MG63 (cell line): ENCODE measurements at places on chromosomes 12 and 14. TPM values are rescaled to one million over a fixed set of nuclear protein-coding genes. Genes with fewer than 3 reads are reported as not detected.

DNA sequence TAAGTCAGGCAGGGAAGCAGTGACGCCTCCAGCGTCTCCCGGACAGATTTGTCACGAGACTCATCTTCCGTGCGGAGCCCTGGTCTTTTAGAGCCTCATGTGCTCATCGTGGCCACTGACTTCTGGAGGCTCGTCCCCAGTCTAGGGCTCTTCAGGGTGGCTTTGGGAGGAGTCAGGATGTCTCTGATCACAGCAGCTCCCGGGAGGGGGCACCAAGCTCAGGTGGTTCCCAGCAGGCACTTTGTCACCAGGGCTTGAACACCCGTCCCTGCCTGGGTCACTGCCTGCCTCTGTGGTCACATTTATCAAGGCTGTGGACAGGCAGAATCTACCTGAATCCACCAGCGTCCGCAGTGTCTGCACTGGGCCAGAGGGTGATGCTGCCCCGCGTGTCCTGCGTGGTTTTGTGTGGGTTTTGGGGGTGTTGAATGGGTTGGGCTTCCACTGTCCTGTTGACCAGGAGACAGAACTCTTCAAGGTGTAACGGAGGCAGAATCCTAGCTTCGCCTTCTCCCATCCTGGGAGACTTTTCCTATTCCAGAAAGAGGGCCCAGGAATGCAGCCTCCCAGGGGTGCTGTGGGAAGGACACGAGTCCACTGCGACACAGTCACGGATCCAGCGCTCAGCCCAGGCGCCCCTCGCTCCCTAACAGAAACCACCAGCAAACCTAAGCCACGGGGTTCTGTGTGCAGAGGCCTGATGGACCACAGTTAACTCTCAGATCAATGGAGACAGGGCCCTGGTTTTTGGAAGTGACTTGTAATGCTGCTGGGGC lies 132.3 kb downstream of the ADGRD1 start:
- no peak for DNase-seq

GRCh38 chr12:28258998-28259397 lies 68.7 kb downstream of the CCDC91 start:
- no peak for DNase-seq

GRCh38 chr12:30263434-30263833 lies 432.2 kb downstream of the IPO8 start:
- DNase-seq: no peak

DNA sequence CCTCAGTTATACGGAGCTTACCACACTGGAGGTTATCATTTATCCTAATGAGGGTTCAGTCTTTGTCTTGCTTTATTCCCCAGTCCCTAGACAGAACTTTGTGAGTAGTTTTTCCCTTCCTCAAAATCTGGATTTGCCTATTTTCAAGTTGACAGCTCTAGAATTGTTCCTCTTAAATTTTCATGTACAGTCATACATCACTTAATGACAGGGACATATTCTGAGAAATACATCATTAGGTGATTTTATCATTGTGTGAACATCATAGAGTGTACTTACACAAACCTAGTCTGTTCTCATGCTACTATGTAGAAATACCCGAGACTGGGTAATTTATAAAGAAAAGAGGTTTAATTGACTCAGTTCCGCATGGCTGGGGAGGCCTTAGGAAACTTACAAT lies 3.1 kb downstream of the PRKAB1 start:
- DNase-seq: no peak

GRCh38 chr14:23735394-23735793 lies 99.2 kb downstream of the DHRS2 start:
- DNase-seq: no peak

- DNase-seq: no peak
Observed at GRCh38 chr12:69275471-69275891, 36.1 kb downstream of the CPSF6 start.

DNA sequence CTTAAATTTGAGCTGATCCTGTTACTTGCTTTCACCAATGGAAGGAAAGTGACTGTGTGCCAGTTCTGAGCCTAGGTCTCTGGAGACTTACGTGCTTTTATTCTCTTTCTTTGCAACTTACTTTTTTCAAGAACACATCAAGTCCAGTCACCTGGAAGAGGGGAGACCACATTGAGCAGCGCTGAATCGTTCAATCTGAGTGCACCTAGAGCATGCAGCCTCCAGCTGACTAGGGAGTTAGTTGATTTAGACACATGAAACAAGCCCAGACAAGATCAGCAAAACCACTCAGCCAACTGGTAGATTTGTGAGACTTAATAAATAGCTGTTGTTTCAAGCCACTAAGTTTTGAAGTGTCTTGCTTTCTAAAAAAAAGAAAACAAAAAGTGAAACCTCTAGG lies 1014.8 kb upstream of the FBXO33 start:
- no peak for DNase-seq

DNA sequence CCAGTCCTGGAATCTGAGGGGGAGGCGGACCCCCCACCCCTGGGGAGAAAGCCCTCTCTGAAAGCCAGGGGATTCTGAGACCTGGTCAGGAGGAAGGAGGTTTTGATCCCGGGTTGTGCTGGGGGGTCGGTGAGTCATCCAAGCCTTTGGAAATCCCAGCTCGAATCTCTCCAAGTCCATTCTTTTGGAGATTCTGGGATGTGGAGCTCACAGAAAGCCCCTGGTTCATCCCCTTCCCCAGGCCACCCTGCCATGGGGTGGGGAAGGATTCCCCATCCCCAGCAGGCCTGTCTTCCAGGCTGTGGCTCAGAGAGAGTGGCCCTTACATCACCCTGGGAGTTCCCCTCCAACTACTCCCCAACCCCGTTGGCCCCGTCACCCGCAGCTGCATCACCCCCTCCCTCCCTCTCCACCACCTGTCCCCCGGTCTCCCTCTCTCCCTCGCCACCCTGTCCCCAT lies 14.3 kb downstream of the EXOC3L4 start:
- DNase-seq: peak; percentile 45

GPRC5D gene
- total RNA-seq: not detected in 2 replicates

RNASE1 gene
- not detected in 2 replicates for total RNA-seq

KRT83 gene
- total RNA-seq: not detected in 2 replicates
